ENCODE measurements at places on chromosomes 6 and 20.

DNA sequence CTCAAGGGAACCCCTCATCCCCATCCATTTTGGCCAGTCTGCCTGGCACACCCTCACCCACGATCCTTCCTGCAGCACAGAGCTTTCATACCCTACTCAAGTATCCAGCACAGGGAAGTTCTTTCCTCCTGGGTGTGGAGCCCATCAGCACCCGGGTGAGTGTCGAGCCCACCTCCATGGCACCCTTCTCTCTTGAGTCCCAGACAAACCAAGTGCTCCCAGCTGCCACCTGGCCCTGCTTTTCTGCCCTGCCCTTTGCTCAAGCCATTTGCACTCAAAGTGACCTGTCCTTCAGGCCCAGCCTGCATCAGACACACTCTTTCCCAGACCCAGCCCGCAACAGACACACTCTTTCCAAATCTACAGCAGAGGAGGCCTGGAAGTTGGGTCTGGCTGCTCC, 257.2 kb downstream of the DLL1 start:
- DNase-seq: no peak

- DNase-seq: no peak
Measured at GRCh38 chr6:105429676-105430075, 26.8 kb upstream of the PREP start.

GRCh38 chr20:60957621-60958020, 294.4 kb upstream of the CDH4 start:
- DNase-seq: no peak

DNA sequence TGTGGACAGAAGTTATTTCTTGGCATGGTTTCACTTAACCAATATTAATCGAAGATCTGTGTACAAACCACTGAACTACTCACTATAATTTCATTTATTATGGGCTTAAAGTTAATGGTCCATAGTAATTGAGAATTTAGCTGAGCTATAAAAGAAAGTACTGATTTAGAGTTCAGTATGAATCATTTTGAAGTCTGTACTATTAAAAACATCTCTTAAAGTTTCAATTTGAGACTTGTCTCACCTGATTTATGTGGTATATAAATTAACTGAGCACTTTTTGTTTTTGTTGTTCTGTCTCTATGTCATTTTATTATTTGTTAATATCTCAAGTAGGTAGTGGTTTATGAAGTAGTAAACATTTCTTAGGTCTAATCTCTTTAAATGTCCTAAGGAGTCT, 24.9 kb downstream of the KPNA5 start:
- DNase-seq: no peak

DNA sequence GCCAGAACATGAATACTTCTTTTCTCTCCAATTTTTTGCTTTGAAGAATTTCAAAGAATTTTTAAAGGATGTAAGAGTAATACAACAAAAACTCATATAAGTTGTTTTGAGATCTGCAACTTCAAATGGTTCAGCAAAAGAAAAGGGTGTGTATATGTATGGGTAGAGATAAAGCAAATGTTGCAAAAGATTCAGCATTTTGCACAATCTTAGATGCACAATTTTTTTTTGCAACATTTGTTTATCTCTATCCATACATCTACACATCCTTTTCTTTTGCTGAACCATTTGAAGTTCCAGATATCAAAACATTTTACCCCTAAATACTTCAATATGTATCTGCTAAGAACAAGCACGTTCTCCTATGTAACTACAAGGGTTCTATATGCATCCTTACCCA, 47.4 kb upstream of the FAM83C start:
- DNase-seq: no peak

DNA sequence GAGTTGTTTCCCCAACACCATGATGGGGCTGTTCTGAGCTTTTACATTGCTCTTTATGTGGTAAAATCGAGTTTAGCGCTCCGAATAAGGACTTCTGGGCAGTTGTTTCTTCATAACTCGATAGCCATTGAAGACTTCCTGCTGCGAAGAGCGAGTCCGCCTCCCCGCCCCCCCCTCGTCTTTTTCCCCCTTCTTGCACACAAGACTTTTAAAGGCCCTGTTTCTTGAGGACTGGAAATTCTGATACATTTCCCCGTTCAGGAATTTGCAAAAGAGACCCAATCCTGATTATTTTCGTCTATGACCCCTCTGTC, 1.5 kb upstream of the CITED2 start:
- peak; percentile 39 for DNase-seq

DNA sequence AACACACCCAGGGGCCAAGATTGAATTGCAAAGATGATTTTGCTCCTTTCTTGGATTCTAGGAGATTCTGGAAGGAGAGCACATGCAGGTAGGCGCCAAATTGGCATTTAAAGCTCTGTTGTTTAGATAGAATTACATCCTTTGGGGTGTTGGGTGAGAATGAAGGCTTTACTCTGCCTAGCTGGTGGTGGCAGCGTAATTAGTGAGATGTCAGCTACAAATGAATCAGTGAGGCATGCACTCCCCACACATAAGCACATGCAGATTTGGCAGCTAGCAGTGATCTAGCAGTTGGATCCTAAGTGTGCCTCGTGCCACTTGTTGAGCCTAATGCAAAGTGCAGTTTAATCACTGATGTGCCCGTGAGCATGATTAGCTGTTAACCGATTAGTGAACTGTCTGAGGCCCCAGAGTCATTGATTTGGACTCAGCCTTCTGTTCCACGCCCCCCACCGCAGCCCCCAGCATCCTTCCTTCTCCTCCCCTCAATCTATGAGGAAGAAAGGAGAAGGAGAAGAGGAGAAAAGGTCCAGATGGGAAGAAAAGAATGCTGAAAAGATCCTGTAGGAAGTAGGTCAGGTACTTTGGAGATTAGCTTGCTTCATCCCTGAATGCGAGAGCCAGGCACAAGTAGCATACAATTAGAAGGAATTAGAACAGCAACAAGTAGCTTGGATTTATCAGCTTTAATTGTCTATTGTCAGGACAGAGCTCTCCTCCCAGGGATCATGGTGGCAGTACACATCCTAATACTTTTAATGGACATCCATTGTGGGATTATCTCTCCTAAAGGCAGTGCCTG, 6.0 kb upstream of the PRDM1 start:
- no peak for DNase-seq

DNA sequence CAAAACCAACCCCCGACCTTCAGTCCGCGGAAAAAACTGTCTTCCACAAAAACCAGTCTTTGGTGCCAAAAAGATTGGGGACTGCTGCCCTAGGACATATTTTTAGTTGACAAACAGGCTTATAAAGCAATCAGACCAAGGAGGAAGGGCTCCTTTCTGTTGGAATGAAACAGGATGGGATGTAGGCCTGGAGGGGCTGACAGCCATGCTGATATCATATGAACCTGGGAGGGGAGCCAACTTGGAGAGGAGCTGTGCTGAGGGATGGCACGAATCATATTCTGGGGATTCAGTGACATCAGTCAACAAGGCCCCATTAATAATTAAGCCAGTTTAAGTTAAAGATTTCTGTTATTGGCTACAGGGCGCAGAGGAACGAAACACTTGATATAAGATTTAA, 225.4 kb upstream of the TSHZ2 start:
- DNase-seq: no peak

- DNase-seq: no peak
Measured at GRCh38 chr6:73690056-73690455, 5.9 kb upstream of the CD109 start.

DNA sequence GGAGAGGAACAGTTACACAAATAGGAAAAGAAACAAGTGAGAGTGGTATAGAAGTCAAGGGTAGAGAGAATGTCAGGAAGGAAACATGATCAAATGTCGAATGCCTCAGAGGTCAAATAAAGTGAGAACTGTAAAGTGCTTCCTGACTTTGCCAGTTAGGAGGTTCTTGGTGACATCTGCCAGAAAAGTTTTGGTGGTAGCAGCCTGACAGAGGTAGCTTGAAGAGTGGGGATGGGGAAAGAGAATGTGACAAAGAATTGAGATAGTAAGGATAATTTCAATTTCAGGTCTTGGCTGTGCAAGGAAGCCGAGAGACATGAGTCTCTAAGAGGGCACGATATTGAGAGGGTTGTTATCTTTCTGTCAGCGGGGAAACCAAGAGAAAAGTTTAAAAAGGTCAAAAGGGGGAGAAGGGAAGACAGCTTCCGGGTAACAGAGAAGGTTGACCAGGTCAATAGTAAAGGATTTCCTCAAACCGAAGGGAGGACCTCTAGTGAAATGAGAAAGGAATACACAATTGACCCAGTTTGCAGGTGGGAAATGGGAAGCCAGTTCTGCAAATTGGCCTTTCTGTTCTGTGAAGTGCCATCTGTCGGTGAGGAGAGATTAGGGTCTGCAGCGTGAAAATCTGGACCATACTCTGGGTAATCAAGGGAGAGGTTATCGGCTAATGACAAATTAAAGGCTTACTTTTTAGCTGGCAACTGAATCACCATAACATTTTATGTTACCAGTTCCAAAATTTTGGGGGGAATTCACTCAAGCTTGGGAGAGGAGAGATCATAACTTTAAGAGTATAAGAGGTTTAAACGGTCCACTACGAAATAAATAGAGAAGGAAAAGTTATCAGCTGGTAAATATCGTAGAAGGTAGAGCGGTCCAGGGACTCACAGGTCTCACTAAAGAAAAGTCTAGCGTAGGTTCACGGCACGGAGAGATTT, 973 bp upstream of the BRD2 start:
- no peak for DNase-seq

GRCh38 chr6:138544501-138544900, 45.2 kb upstream of the NHSL1 start:
- no peak for DNase-seq

GRCh38 chr6:31087494-31088089, 24.8 kb downstream of the C6orf15 start:
- DNase-seq: peak; percentile 86

GRCh38 chr6:138865480-138866109, 69.7 kb downstream of the ECT2L start:
- DNase-seq: no peak

- DNase-seq: peak; percentile 54
Measured at GRCh38 chr20:35269055-35269781, 8.7 kb downstream of the MMP24OS start.

- DNase-seq: no peak
Measured at GRCh38 chr6:127484212-127484863, 25.1 kb upstream of the KIAA0408 start.

GRCh38 chr20:37986044-37986858, 47.0 kb downstream of the TTI1 start:
- DNase-seq: no peak

GRCh38 chr20:831251-831650, 2.3 kb upstream of the FAM110A start:
- DNase-seq: no peak

DNA sequence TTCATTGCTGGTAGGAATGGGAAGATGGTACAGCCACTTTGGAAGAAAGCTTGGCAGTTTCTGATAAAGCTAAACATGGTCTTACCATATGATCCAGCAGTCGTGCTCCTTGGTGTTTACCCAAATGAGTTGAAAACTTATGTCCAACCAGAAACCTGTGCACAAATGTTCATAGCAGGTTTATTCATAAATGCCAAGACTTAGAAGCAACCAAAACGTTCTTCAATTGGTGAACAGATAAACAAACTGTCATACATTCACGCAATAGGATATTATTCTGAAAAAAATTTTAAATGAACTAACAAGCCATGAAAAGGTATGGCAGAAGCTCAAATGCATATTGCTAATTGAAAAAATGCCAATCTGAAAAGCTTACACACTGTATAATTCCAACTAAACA, 117.1 kb downstream of the LINC00237 start:
- no peak for DNase-seq

Data from heart left ventricle (tissue), 16 donors.